ENCODE measurements at places on chromosomes 1 and 21.

DNA sequence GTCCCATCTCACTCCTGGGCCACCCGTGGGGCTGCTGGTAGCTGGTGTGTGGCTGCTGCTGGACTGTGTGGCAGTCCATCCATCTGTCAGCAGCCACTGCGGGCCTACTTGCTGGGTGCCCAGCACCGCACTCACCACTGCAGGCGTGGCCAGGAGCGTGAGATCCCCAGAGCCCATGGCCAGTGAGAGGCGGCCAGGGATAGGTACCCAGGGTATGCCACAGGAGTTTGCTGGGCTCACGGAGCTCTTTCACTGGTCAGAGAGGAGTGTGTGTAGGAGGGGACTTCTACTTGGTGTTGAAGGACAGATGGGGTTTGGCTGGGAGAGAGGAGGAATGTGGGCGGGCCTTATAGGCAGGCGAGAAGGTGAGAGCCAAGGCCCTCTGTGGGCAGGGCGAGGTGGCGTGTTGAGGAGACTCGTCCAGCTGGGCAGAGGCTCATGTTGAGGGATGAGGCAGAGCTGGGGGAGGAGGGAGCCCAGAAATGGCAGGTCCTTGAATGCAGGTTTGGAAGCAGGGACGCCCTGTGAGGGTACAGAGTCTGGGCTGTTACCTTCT lies 15.0 kb downstream of the QSOX1 start:
- DNase-seq = no peak

GRCh38 chr1:158800526-158800925 lies 19.5 kb upstream of the OR6N2 start:
- DNase-seq = no peak

DNA sequence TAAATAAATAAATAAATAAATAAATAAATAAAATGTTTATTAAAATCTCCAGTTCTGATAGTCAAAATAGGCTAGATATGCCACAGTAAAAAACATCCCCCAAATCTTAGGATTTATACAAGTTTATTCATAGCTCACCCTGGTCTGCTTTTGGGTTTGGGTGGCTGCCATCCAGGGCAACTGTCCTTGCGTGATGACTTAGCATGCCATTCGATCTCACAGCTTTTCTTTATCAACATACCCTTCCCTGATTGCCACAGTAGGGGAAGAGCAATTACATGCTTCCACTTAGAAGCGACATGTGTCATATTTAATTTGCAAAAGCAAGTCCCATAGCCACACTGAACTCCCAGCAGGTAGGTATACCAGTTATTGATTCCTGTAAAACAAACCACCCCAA lies 52.7 kb downstream of the TEX35 start:
- DNase-seq = no peak

- no peak for DNase-seq
Observed at GRCh38 chr1:24717887-24718650, 27.2 kb upstream of the CLIC4 start.

DNA sequence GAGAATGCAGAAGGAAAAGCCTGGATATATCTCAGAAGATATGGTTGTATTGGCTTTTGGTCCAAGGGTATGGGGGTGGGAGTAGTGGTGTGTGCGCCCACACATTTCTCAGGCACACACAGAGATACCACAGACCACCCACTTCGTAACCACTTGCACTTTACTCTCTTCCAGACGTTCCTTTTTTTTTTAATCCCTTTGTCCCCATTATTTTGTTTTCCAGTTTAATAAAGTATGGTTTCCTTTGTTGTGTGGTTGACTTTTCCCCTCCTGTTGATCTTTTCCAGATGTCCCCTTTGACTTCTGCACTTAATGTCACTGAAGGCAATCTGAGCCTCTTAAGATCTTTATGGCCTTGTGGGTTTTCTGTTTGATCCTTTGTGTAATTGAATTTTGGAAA lies 10.5 kb upstream of the TARS2 start:
- no peak for DNase-seq

- DNase-seq = no peak
Observed at GRCh38 chr1:171802207-171802606, 20.7 kb downstream of the METTL13 start.

DNA sequence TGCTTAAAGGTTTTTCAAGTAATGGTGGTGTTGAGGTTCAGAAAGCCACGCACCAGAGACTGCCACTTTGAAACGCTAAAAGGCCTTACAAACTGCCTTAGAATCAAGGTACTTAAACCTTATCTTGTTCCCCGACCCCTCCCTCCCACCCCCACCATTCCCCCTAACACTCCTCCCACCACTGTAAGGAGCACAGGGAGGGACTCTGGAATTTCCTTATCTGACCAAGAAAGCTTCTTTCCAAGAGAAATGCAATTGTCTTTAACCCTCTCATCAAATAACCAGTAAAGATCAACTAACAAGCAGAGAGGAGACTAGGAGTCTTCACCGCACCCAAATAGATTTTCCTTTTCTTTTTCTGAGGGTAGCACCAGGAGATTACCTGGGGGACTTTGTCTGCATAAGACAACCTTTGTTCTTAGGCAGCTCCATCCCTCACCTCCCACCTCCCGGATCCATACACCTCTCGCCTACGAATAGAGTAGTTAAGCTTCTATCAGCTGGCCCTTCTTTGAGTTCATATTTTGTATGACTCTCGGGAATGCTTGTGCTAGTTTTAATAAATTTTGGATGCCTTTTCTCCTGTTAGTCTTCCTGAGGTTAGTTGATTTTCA lies 137.7 kb upstream of the ADGRL2 start:
- no peak for DNase-seq

- DNase-seq = no peak
Observed at GRCh38 chr1:231286603-231287002, 45.6 kb downstream of the GNPAT start.

GRCh38 chr1:208500375-208500774 lies 256.2 kb upstream of the PLXNA2 start:
- no peak for DNase-seq

DNA sequence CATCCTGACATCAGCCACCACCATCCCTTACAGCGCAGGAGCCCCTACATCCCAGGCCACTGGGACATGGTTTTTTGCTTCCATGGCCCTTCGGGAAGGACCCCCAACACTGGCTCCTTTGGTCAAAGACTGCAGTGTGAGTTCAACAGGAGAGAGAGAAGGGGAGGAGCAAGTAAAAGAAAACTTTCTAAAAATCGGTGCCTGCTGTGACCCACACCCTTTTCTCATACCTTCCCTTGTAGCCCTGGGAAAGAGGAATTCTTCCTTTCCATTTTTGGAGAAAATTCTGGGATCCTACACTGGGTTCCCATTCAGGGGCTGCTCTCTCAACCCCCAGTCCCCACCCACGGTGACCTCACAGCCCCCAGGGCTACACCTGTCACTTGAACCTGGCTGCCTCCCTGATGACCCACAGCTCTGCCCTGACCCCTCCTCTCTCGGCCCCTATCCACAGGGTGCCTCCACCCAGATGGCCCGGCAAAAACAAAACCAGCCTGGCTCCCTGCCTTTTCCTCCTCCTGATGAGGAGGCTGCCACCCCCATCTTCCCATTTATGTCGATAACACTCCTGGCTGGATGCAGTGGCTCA lies 7.6 kb downstream of the PADI4 start:
- DNase-seq = no peak

DNA sequence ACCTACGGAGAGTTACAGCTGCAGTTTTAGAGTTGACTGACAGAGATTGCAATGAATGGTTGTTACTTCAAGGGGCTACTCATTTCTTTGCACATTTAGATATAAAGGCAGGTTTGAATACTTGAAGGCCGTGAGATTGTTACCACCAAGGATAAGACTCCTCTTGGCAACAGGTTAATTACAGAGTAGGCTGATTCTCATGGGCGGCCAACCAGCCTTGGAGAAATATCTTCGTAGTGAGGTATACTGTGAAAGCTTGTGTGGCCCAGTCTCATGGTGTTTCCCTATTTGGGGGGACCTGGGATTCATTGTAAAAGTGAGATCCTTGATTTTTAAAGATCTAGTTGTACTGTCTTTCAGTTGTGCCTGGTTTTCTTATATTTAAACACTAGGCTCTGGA lies 103.2 kb upstream of the OLFM3 start:
- DNase-seq = no peak

DNA sequence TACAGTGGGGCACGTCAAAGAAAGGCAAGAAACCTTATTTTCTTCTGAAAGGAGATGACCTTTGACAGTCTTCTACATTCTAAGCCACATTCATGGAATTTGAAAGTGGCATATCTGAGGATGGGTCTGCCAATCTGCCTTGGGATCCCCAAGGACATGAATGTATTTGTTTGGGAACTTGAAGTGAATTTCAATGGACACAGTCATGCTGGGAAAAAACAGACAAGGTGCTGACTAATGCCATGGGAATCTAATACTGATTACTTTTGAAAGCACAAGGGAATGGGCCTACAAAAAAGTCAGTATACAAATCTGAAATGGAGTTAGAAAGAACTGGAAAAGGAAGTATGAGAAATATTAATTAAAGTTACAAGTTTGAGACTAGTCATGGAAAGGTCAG lies 128.8 kb downstream of the KCNJ6 start:
- DNase-seq = peak; percentile 58

- DNase-seq = no peak
Observed at GRCh38 chr1:212292250-212293105, 7.3 kb downstream of the PPP2R5A start.

DNA sequence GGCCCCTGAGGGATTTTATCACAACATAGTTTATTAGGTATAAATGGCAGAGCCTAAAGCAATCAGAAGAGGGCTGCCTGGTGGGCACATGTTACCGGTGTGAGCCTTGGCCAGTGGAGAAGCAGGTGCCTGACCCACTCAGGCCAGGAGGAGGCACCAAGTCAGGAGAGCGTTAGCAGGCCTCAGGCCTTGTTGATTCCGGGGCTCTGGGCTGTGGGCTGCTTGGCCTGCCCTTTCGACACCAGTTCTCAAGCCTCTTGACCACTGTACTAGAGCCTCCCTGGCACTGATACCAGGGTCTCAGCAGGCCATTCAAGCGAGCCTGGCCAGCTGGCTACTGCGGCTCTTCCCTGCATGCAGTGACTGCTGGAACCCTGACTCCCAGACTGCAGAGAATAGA lies 20.8 kb downstream of the CLDN14 start:
- DNase-seq = no peak

- DNase-seq = no peak
Observed at GRCh38 chr1:246947255-246947654, 15.5 kb upstream of the AHCTF1 start.

DNA sequence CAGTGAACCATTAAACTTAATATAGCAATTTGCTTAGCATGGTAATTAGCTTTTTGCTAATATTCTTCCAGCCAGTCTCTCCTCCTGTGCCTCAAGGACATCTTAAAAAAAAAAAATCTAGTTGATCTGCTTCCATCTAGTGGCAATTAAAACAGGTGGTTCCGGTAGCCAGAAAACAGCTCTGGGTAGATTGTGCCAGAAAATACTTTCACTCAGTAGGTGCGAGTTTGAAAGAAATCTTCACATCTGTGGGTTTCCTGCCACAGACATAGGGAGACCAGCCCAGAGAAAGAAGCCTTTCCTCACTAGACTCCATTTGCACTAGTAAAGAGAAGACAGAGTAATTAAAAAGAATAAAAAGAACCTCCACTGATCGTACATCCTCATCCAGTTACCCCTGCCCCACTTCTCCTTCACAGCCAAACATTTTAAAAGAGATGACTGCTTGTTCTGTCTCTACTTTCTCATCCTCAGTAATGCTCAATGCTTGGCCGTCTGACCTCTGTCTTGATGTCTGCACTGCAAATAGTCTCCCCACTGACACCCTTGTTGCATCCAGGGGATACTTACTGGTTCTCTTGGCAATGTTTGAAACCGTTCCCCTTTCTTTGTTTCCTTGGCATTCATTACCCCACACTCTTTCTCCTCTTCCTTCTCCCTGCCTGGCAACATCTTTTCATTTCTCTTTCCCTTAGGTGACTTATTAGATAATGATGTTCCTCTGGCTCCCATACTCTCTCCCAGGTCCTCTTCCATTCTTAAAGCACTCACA lies 16.9 kb downstream of the SELL start:
- DNase-seq = no peak

GRCh38 chr1:156319664-156320063 lies 18.4 kb downstream of the CCT3 start:
- DNase-seq = no peak

DNA sequence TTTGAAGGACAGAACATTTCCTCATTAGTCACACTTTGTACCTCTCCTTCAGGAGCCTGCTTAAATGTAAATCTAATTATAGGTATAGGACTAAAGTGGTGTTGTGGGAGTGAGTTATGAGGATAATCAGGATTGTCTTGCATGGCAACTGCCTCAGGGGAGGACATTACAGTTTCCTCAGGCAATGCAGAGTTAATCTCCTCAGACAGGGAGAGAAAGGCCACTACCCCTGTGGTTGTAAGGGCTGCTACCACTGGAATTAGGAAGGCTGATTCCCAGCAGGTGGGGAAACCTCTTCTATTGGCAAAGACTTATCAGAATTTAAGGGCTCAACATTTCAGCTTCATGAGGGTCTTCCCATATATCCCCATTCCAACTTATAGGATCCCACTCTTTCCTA lies 286.8 kb upstream of the PBX1 start:
- DNase-seq = no peak

GRCh38 chr1:29249170-29249691 lies 12.9 kb downstream of the PTPRU start:
- DNase-seq = no peak

GRCh38 chr21:45986316-45987051 lies 4.9 kb downstream of the COL6A1 start:
- no peak for DNase-seq

- no peak for DNase-seq
Observed at GRCh38 chr1:222028116-222028515, 286.2 kb upstream of the DUSP10 start.

GRCh38 chr1:199272628-199273086 lies 633.8 kb downstream of the PTPRC start:
- DNase-seq = peak; percentile 93

GRCh38 chr1:2547210-2548067 lies 8.7 kb upstream of the TNFRSF14 start:
- no peak for DNase-seq

- no peak for DNase-seq
Observed at GRCh38 chr1:225097175-225097574, 167.7 kb downstream of the DNAH14 start.

DNA sequence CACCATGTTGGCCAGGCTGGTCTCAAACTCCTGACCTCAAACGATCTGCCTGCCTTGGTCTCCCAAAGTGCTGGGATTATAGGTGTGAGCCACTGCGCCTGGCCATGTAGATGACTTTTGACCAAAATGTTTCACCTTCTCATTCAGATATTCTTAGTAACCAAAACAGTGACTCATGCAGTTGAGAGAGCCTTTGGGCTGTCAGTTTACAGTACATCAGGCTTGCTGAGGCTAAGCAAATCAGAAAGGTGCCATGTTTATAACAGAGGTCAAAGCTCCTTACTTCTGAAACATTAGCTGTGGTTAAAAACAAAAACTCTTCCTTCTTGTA lies 21.0 kb downstream of the CNIH4 start:
- peak; percentile 31 for DNase-seq
